ENCODE measurements at places on chromosomes 11 and 22.

GRCh38 chr11:66051766-66052663 lies at the start of gene SF3B2:
SF3B2 (plus strand) TSS chr11:66052364; CDS start chr11:66052385, 21 bp downstream.
- DNase-seq, result peak; percentile 92

GRCh38 chr11:128624269-128625175 lies 37.2 kb upstream of the ETS1 start:
- no peak for DNase-seq

DNA sequence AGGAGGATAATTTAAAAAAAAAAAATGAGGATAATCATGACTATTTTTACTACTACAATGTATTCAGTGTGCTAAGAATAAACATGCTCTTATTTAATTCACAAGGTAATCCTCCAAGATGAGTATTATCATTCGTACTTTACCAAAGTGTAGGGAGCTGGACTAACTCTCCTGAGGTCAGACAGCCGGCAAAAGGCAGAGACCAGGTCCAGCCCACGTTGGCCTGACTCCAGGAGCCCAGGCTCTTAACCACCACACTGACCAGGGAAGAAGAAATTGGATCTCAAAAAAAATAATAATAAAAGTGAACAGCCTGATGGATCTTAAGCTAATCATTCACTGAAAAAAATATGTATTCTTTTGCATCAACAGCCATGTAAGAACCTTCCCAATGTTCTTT lies 25.2 kb downstream of the PLAAT3 start:
- DNase-seq, result no peak

GRCh38 chr22:36541831-36542411 lies 13.0 kb upstream of the EIF3D start:
- DNase-seq, result peak; percentile 82

DNA sequence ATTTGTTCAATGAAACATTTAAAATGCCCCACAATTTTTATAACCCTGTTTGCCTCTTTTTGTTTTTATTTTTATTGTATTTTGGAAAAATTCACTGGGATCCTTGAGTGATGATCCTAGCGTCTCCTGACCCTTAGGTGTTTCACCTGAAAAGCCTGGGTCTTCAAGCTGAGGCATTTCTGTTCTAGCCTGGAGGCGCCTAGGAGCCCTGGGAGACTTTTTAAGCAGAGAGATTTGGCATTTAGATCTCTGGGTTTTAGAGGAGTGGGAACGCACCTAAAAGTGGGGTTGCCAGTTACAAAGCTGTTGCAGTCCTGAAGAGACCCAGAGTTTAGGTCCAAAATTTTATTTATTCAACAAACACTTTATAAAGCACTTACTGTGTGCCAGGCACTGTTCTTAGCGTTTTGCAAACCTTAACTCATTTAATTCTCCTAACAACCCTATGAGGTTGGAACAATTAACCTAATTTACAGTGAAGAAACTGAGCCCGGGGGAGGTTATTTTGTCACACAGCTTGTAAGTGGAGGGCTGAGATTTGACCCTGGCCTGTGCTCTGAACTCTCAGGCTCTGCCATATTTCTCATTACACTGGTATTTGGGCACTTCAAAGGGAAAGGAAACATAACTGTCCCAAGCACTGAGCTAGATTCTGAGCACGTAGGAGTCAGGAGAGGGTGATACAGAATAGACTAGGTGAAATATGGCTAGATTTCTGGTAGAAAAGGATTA lies 834 bp upstream of the FADS1 start:
- DNase-seq, result no peak

GRCh38 chr11:20457934-20458680 lies 70.6 kb downstream of the PRMT3 start:
- no peak for DNase-seq

DNA sequence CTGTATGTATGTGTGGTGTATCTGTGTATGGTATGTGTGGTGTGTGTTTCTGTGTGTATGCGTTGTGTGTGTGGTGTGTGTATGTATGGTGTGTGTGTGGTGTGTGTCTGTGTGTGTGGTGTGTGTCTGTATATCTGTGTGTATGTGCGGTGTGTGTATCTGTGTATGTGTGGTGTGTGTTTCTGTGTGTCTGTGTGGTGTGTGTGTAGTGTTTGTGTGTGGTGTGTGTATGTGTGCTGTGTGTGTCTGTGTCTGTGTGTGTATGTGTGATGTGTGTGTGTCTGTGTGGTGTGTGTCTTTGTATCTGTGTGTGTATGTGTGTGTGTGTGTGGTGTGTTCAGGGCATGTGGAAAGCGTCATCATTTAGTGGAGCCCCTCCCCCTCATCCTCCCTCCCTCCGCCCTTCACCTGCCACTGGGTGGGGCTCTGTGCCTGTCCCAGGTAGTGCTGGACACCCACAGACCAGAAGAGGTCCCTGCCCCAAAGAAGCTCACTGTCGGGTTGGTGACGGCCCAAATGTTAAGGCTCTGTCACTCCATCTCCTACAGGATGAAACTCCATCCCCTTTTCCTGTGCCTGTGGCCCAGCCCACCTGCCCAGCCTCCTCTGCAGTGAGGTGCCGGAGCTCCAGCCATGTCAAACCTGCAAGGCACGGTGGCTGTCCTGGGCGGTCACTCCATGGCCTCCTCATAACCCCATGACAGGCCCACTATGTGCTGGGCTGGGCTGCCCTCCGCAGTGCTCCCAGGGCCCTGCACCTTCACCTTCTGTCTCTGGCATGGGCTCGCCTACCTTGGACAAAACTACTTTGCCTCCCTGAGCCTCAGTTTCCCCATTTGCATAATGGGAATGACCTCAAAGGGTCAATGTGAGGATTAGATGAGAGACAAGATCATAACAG lies 23.4 kb upstream of the SHISAL1 start:
- no peak for DNase-seq

DNA sequence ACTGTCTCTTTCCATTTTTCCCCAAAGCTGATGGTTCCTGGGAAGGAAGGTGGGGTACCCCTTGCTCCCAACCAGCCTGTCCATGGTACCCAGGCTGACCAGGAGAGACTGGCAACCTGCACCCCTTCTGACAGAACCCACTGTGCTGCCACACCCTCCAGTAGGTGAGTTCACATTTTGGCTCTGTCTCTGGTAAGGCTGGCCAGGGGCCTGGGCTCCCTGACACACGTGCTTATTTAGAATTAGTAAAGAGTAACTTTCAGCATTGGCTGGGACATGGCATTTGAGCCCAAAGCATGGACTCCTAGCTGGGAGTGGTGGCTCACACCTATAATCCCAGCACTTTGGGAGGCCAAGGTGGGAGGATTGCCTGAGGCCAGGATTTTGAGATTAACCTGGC lies 35.1 kb downstream of the ARHGAP1 start:
- DNase-seq, result no peak

DNA sequence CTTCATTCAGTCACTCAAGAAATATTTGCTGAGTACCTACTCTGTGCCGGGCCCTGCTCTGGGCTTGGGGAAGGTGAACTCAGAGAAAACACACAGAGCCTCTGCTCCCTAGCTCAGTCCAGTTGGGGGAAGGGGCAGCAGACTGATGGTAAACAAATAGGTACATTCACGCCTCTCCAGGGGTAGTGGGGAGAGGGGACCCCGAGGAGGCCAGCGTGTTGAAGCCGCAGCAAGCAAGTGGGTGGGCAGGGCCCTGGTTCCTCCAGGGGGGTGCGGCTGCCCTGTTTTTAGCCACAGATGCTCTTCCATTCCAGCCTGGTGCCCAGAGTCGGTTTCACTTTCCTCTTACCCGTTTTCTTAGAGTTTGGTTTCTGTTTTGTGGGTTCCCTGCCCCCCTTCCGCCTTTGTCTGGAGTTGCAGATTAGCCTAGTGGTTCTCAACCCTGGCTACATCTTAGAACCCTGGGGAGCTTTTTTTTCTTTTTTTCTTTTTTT lies 8.7 kb downstream of the DRAP1 start:
- DNase-seq, result no peak

- DNase-seq, result no peak
Measured at GRCh38 chr22:31488988-31489617, 539 bp downstream of the EIF4ENIF1 start.

DNA sequence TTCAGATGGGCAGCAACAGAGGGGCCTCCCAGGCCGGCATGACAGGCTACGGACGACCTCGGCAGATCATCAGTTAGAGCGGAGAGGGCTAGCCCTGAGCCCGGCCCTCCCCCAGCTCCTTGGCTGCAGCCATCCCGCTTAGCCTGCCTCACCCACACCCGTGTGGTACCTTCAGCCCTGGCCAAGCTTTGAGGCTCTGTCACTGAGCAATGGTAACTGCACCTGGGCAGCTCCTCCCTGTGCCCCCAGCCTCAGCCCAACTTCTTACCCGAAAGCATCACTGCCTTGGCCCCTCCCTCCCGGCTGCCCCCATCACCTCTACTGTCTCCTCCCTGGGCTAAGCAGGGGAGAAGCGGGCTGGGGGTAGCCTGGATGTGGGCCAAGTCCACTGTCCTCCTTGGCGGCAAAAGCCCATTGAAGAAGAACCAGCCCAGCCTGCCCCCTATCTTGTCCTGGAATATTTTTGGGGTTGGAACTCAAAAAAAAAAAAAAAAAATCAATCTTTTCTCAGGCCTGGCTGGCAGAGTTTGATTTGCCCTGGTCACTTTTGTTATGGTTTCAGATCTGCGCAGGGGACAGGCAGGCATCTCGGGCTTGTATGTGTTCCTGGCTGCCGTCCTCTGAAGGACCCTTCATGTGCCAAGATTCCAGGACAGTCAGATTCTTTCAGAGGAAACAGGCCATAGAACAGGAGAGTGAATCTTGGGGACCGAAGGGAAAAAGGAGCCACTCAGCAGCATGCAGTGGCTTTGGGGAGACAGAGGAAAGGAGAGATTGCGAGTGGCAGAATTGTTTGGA lies 5.3 kb downstream of the TAGLN start:
- DNase-seq, result no peak

- no peak for DNase-seq
Measured at GRCh38 chr22:24591286-24591830, 1.5 kb downstream of the LRRC75B start.

- DNase-seq, result no peak
Measured at GRCh38 chr11:44766972-44767278, 40.2 kb downstream of the TSPAN18 start.

DNA sequence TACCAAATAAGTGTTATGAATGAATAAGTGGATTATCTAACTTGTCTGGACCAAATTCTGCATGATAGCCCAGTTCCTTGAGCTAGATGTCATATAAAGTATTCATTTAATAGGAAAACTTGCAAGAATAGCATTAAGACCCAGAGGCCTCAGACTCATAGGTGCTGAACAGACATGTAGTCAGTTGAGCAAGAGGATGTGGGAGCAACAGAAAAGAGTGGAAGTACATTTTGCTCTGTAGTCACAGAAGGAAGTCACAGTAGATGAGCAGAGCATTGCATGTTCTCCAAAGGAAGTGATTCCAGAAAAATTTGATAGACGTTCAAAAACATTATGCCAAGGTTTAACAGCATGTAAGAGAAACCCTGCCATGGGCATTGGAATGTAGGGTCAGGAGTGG lies 9.5 kb downstream of the HOATZ start:
- DNase-seq, result no peak

DNA sequence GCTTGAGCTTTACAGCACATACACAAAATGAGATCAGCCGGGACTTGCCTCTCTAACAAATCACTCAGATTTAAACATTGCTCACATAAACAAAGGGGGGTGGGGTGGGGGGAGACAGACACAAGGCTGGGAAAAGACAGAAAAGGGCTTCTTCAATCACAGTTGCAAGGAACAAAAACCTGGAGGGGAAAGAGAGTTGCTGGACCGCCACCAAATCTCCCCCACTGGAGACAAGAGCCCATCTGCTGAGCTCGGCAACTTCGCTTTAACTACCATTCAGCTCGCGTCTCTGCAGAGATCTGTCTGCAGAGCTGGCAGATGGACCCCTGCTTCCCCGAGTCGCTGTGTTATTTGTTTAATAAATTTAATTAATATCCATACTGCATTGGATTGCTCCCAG lies 165.0 kb downstream of the RCN1 start:
- DNase-seq, result no peak

GRCh38 chr22:38981005-38981991 lies 849 bp upstream of the APOBEC3B start:
- DNase-seq, result no peak

DNA sequence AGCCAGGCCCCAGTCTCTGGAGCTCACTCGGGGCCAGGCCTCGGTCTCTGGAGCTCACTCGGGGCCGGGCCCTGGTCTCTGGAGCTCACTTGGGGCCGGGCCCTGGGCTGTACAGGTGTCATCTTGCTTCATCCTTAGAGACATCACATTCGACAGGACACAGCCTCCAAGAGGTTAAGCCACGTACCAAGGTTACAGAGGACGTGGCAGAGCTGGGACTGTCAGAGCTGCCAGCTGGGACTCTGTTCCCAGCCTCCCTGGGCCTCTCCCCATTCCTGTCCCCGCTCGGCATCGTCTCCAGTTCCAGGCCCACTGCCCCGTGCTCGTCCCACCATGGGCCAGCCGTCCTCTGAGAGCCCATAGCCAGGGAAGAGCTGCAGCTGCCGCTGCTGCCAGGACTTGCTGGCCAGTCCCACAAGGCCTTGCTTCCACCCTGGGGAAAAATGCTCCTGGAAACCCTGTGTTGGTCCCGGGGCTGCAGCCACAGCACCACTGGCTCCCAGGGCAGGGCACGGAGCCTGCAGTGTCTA lies 19.6 kb downstream of the CABP7 start:
- DNase-seq, result no peak

DNA sequence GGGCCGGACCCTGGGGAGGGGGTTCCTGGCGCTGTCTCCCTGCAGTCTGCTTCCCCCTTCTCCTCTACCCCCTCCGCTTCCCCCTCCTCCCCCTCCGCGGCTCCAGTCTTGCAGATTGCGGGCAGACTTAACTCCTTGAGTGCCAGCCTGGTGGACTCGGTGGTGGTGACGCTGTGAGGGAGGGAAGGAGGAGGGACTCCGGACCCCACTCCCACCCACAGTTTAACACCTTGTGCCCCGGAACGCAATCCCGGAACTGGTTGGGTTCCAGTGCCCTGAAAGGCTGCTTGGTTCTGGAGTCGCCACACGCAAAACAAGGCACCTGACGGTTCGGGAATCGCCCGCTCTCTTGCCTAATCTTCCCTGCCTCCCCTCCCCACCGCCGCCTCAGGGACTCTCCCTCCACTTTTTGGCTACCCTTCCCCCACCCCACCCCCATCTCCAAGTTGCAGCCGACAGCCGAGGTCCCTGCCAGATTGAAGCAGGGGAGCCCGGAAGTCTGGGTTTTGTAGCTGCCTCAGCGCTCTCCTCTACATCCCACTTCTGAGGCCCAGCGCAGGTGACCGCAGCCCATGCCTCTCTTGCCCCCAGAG lies 3.9 kb upstream of the BCL9L start:
- peak; percentile 67 for DNase-seq

GRCh38 chr22:21055880-21056319 lies 10.2 kb downstream of the LRRC74B start:
- DNase-seq, result no peak

DNA sequence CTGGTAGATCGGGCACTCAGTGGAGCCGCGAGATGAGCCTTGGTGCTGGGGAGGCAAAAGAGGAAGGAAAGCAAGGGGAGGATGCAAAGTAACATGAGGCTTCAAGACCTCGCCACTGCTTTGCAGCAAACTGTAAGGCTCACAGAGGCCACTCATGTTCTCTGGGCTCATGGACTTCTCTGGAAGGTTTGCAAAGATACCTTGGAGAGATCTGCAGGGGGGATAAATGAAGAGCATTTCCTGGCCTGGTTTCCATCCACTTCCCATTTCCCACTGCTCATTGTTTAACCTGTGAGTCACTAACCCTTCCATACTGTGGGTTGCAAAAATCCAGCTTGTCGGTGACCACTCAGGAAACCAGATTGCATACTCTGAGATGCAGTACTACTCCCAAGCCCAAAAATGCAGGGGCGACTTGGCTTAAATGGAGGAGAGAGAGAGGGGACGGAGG lies 38.5 kb downstream of the OSBP2 start:
- peak; percentile 10 for DNase-seq
